Endothelial cell of coronary artery (primary cell): ENCODE measurements at places on chromosomes 4 and X. TPM values are rescaled to one million over a fixed set of nuclear protein-coding genes. Genes with fewer than 3 reads are reported as not detected.

The MAGEA3 gene
- total RNA-seq, result not detected in 2 replicates

The FGFBP1 gene
- not detected in 2 replicates for total RNA-seq

The CT45A1 gene
- total RNA-seq, result not detected in 2 replicates

The RIBC1 gene
- total RNA-seq, result 0.09 and 0.36 TPM in 2 replicates

The CFAP47 gene
- not detected in 2 replicates for total RNA-seq

The MAGED4B gene
- total RNA-seq, result 13.7 and 46.1 TPM in 2 replicates

The SUPT20HL2 gene
- total RNA-seq, result not detected in 2 replicates

The LRRC66 gene
- 0.36 and 0.38 TPM in 2 replicates for total RNA-seq

The BEX1 gene
- total RNA-seq, result 0.45 and 1.4 TPM in 2 replicates

The CPZ gene
- 1.2 TPM in 1 of 2 replicates, not detected in the other for total RNA-seq

The UGT2B7 gene
- total RNA-seq, result not detected in 2 replicates

The ANOS1 gene
- total RNA-seq, result 0.28 and 0.54 TPM in 2 replicates

The CLNK gene
- total RNA-seq, result not detected in 2 replicates

The PLAC8 gene
- total RNA-seq, result 0.09 TPM in 1 of 2 replicates, not detected in the other

The TMEM154 gene
- total RNA-seq, result 2.3 and 3.9 TPM in 2 replicates

The RBM46 gene
- total RNA-seq, result not detected in 2 replicates

The RBMXL3 gene
- not detected in 2 replicates for total RNA-seq

The GYG2 gene
- total RNA-seq, result under 0.01 and 0.09 TPM in 2 replicates
